ENCODE measurements at places on chromosomes 7 and 10.

- DNase-seq, result peak; percentile 3
Observed at GRCh38 chr10:16545116-16545736, 23.5 kb upstream of the C1QL3 start.

DNA sequence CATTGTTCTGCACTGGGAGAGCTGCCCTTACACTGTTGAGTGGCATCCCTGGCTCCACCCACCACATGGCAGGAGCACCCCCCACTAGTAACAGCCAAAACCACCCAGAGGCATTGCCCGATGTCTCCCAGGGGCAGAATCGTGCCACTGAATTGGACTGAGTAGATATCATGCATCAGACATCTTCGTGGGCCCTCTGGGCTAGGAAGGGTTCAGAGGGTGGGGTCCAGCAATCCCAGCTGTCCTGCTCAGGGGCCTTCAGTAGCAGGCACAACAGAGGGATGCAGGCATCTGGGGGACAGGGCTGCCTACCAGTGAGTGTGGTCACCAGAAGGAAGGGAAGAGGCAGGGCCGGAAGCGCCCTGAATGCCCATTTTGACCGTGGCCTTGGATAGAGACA, 119.7 kb upstream of the PPP2R2D start:
- DNase-seq, result no peak

- DNase-seq, result peak; percentile 39
Observed at GRCh38 chr7:28135315-28135714, 45.3 kb downstream of the JAZF1 start.

GRCh38 chr10:69636626-69637605, 6.9 kb downstream of the FAM241B start:
- DNase-seq, result no peak

- peak; percentile 99 for DNase-seq
Observed at GRCh38 chr7:93011351-93012294, 106.2 kb downstream of the SAMD9 start.

- DNase-seq, result no peak
Observed at GRCh38 chr7:925601-926000, 28.9 kb downstream of the ADAP1 start.

- DNase-seq, result no peak
Observed at GRCh38 chr10:18576586-18576985, 74.8 kb downstream of the NSUN6 start.

GRCh38 chr10:116960066-116960776, 44.8 kb downstream of the SHTN1 start:
- no peak for DNase-seq

DNA sequence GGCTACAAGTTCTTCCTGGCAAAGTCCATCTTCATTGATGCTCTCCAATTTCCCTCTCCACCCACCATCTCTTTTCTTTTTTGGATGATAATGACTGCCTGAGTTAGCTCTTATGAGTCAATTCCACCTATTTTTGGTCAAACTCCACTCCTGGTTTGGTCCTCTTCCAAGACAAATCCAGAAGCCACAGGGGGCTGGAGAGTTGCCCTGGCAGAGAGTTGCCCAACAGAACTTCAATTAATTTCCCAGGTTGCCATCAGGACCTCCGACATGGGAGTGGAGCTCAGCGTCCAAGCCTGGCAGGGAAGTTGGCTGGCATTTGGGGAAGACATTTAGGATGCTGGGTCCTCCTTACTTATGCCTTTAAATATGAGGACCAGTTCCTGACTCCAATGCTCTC, 29.2 kb upstream of the KCNMA1 start:
- DNase-seq, result peak; percentile 51

DNA sequence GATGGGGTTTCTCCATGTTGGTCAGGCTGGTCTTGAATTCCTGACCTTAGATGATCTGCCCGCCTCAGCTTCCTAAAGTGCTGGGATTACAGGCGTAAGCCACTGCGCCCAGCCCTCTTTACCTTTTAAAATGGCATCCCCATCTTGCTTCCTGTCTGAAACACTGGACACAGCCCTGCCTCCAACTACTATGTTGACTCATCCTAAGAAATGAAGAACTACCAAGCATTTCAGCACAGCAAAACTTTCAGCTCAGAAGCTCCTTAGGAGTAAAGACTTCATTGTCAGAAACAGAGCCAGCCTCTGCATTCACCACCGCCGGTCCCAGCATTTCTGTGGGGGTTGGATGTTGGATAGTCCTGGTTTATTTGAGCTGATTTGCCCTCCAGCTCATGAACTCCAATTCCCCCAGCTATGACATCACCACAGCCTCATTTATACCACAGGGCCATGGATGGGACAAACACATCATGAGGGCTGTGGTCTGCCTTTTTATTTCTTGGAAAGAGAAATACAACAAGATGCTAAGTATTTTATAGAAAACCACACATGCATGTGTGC, 123.5 kb downstream of the ADCY1 start:
- DNase-seq, result peak; percentile 3

All from fibroblast of lung (primary cell).